Brain (organoid and tissue), 16 donors: ENCODE measurements at places on chromosomes 11 and 22.

DNA sequence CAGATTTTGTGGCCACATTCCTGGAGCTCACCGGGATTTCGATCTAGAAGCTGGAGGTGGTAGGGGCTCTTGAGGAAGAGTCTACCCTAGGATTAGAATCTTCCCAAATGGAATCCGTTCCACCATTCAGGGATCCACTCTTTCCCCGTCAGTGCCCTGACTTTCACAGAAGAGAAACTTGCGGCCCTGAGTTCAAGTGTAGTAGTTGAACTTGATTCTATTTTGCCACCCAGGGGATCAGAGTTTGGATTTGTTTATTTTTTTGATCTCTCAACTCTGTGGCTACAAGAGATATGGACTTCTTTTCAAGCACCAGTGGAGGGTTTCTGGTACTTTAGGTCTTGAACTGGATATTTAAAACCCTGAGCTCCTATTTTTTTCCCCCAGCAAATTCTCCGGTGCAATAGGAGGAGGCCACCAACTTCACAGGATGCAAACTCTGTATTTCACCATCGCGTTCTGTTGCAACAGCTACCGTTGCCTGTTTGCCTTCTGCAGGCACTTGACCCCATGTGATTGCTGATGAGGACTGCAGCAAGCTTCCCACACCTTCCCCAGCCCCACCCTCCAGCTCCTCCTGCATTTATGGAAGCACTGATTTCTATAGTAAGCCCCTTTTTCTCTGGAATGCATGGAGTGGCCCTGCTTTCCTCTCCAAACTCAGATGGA lies 14.8 kb upstream of the MRGPRF start:
- DNase-seq, result no peak

DNA sequence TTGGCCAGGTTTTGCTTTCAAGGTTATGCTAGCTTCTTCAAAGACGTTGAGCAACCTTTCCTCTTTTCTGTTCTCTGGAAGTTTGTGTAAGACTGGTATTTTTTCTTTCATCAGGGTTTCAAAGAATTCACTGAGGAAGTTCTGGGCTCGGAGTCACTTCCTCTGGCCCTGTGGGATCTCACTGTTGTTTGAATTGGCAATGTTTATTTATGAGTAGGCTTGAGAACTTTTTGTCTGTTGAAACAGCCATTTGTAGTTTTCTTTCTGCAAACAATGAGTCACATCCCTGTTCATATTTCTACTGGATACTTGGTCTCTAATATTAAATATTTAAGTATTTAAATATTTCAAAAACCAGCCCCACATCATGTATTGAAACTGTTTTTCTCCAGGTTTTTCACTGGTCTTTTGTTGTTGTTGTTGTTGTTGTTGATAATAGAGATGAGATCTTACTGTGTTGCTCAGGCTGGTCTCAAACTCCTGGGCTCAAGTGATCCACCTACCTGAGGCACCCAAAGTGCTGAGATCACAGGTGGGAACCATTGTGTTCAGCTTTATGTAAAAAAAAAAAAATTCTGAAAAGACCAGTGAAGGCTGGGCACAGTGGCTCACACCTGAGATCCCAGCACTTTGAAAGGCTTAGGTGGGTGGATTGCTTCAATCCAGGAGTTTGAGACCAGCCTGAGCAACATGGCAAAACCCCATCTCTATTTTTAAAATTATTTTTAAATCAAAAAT lies 26.9 kb downstream of the SUSD2 start:
- DNase-seq, result peak; percentile 3

- DNase-seq, result no peak
Measured at GRCh38 chr11:37721485-37721884, 1123.4 kb upstream of the RAG2 start.

DNA sequence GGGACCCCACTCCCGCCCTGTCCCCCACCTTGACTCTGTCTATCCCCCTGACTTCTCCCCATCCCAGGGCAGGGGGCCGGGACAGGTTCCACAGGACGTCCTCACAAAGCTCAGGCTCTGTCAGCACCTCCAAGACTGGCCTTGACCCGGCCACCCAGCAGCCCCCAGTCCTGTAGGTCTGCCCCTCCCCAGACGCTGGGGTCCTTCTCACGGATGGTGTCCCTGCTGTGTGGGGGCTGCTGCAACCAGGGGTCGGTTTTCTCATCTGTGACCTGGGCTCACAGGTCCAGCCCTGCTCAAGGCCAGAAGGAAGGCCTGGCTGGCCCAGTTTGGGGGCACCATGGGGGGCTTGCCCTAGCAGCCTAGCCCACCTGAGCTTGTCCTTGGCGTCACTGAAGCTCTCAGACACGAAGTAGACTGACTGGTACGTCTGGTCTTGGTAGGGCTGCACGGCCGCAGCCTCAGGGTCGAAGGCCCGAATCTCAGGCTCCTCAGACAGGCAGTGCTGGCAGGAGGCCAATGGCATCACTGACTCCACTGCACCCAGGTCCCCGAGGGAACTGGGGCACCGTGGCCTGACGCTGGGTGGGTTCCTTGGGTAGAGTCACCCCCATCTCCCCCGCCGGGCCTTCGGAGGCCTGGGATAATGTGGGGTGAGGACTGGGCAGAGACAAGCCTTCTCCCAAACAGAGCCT lies 4.0 kb upstream of the INS start:
- DNase-seq, result no peak

GRCh38 chr22:50248196-50249081 lies 2.6 kb downstream of the HDAC10 start:
- no peak for DNase-seq

GRCh38 chr11:132337819-132338416 lies 967.5 kb downstream of the NTM start:
- no peak for DNase-seq

GRCh38 chr11:84673753-84674152 lies 953.4 kb downstream of the DLG2 start:
- DNase-seq, result peak; percentile 56

GRCh38 chr11:65182258-65183170 lies 786 bp downstream of the CAPN1 start:
- DNase-seq, result peak; percentile 18
